Stimulated activated CD4-positive, alpha-beta T cell treated with anti-CD3 and anti-CD28 coated beads, Interleukin-1b, Interleukin-23, amount 100 ng/mL, for 1 hour (primary cell): ENCODE measurements at places on chromosomes 5 and 9.
A peak's percentile ranks its signal among the peaks of the same experiment; 100 is the strongest.

DNA sequence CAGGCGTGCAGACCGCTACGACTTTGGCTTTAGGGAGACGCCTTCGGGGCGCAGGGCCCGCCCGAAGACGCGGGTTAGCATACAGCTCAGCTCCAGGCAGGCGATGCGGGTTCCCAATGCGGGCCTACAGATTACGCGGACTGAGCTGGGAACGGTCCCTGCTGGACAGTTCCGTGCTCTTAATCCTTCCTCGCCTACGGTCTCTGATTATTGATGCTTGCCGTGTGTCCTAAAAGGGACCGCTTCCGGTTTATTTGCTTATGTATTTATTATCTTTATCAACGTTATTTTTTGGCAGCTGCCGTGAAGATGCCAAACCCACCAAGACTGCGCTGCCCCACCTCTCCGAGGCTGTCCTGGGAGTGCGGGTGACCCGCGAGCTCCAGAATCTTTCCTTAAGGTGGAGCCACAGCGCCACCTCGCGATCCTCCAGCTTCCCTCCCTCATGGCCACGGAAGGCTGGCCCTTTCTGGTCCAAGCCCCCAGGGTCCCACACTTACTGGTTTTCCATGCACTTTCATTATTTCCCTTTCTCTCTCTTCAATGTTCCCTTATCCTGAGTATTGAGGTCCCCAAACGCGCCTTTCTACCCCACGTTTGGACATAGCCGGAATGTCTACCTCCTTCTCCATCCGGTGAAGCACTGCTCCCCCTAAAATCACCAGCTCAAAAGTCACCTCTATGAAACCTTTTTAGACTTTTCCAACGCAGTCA lies 7.0 kb upstream of the EBF1 start:
- DNase-seq, result peak; percentile 11

DNA sequence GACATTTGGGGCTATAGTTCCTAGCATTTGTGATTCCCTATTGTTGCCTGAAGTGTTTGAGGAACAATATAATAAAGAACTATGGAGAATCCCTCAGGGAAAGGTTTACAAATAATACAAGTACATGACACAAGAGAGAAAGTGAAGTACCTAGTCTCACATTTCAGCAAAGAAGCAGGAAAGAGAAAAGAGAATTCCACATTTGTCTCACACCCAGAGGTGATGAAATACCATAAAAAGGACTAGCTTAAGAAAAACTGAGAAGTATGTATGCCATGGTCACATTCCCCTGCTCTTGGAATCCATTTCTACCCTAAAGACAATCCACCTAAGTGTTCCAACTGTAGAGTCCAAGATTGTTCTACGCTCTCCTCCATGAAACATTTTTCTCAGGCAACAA lies 79.0 kb upstream of the TARS1 start:
- DNase-seq, result no peak

DNA sequence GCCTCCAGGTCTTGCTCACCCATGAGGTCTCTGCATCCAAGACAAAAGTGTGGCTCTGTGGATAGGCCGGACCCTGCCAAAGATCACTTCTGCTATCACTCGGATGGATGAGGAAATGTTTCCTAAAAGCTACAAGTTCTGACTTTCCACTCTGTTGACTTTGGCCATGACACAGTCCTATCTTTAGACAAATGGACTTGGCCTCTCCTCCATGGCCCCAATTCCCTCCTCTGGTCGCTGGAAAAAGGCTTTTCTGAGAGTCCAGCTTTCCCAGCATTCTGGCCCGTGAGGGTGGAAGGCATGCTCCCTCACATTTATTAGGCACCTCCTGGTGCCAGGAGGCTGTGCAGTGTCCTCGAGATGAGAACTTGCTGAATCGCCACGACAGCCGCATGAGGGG lies 83.1 kb downstream of the COL27A1 start:
- no peak for DNase-seq

GRCh38 chr5:73354406-73354805 lies 94.2 kb downstream of the FOXD1 start:
- DNase-seq, result no peak

DNA sequence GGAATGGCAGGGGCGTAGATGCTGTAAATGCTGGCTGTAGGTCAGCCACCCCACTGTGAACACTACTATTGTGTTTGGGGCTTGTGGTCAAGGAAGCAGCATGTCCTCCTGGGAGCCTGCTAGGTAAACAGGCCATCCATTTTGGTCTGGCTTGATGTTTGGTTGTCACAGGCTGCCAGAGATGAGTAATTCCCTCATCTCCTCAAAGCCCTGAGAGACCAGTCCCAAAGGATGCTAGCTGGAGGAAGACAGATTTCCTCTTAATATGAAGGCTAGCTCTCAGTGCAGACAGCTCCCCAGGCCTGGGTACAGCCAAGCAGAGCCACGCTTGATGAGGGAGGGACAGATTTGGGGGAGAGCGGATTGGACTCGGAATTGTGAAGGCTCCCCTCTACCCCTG lies 72.5 kb upstream of the MAP1B start:
- no peak for DNase-seq

GRCh38 chr9:105656131-105656921 lies 5.9 kb upstream of the TAL2 start:
- DNase-seq, result no peak

- no peak for DNase-seq
Observed at GRCh38 chr9:137611623-137612609, 6.4 kb downstream of the ARRDC1 start.

DNA sequence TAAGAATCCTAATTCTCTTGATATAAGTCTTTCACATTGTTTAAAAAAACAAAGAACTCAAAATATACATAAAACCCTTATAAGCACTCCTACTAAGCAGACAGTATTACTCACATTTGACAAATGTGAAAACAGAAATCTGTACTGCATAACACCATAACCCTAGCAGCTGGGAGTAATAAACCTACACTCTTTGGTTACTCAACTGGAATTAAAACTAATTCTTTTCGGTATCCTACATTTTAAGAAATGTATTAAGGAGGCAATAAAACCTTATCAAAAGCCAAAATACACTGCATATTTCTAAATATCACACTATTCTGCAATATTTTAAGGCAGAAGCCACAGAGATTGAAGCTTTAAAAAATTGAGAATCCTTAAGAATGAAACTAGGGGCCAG lies 6.8 kb downstream of the AUH start:
- no peak for DNase-seq

GRCh38 chr5:26579712-26580111 lies 458.7 kb downstream of the CDH9 start:
- no peak for DNase-seq

DNA sequence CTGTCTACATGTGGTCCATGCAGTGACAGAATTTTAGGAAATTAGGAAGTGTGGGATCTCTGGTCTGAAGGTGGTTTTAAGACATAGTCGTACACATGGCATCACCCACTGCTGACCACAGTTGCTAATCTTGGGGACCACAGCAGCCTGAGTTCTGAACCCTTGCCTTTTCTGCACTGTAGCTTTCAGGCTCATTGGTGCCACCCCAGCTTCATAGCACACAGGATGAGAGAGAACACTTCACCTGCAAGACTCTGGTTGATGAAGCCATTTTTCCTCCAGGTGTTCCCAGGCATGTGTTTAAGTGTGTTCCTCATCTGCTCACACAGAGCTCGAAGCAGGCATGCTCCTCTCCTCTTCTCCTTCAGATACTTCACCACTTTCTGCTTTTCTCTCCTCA lies 68.2 kb upstream of the S1PR3 start:
- no peak for DNase-seq

DNA sequence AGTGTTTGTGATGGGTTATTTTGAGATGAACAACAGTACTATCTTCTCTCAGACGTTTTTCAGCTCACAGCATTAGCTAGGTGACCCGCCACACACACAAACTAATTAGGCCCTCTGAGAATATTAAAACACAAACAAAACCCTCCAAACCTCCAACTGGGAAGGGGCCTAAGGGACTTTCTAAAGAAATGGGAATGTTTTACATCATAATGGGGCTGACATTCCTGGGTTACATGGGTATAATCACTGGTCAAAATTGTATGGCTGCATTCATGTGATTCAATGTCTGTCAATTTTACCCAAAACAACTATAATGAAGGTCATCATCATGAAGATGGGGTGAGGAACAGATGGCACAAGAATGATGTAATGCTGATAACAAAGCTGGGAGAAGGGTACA lies 59.6 kb downstream of the SPTLC1 start:
- no peak for DNase-seq

GRCh38 chr5:104095527-104095926 lies 532.9 kb upstream of the NUDT12 start:
- DNase-seq, result no peak

DNA sequence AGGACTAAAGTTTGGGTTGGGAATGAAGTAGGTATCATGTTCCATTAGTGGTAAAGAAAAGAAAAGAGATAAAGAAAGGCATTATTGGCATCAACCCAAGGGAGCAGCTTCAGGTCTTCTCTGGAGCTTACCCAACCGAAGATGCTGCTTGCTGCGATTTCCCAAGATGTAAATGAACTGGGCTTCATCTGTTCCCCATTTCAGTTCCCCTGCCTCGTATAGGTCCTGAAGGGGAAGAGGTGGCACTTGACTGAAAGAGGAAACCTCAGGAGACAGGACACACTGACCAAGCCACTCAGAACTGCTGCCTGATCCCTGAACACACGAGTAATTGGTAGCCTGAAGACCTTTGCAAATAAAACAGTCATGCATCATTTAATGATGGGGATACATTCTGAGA lies 24.6 kb downstream of the ANXA6 start:
- DNase-seq, result no peak

DNA sequence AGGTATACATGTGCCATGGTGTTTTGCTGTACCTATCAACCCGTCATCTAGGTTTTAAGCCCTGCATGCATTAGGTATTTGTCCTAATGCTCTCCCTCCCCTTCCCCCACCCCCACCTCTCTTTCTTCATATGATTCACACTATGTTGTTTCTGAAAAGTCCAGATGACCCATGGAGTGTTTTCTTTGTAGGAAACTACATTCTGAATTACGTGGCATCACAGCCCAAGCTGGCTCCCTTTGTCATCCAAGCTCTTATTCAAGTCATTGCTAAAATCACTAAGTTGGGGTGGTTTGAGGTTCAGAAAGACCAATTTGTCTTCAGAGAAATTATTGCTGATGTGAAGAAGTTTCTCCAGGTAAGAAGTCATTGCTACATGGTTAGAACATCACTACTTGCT lies 30.4 kb downstream of the RANBP17 start:
- no peak for DNase-seq

DNA sequence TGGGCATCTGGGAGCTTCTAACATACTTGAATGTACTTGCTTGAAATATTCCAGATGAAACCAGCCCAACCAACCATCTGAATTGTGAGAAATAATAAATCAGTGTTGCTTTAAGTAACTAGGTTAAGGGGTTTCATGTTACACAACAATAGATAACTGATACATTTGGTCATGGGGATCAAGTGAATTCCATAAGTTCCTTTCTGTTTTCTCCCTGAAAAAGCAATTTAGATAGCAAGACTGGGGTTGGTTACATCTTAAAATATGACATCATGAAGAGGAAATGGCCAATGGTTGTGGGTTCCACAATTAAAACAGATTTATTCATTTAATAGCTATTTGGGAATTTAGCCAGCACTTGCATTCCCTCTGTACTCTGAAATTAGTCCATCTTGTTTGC lies 559.7 kb downstream of the TLR4 start:
- no peak for DNase-seq

DNA sequence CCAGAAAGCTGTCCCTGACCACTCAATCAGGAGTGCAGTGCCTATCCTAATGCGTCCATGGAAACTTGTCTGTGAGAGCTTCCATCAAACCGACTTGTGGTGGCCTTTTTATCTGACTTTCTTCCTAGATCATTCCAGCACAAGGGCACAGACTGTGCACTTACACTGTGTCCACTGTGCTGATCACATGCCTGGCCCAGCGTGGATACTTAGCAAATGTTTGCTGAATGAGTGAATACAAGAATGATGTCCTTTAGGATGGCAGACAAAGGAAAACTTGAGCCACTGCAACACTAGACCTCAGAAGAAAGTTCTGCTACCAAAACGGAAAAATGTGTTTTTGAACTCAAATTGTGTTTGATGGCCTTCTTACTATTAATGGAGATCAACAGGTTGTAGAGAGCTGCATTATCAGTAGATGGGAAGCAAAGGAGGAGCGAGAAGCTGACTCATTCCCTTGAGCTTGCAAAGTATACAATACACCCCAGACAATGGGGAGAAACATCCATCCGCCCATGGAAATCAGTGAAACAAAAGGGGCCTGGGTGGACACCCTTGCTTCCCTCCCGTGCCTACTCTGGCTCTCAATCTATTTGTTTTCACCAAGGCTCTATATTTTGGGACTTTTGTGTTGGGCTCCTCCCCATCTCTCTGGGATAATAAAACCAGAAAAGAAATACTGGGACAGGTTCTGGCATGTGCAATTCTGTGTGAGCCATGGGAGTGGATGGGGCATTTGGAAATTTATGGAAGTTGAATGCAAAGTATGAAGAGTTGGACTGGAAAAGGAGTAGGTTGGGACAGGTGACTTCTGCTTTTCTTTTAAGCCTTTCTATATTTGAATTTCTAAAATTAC lies 76.2 kb upstream of the ZFAND5 start:
- no peak for DNase-seq

- DNase-seq, result no peak
Observed at GRCh38 chr9:115114546-115114945, 3.4 kb downstream of the TNC start.

GRCh38 chr5:111999286-111999685 lies 242.3 kb upstream of the NREP start:
- DNase-seq, result no peak

GRCh38 chr9:127555840-127556820 lies 55.9 kb upstream of the STXBP1 start:
- no peak for DNase-seq

DNA sequence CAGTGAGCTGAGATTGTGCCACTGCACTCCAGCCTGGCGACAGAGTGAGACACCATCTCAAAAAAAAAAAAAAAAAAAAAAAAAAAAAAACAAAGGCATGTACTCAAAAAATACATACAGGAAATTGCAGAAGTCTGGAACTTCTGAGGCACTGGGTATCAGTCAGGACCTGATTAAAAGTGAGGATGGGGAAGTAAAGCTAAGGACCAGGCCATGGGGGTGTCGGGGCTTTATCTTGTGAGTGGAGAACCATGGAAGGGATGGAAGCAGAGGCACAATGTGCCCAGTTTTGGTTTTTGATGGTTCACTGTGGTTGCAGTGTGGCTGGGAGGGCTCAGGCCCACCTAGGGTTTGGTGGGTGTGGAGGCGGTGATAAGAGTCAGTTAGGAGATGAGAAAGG lies 212.7 kb upstream of the PIK3R1 start:
- DNase-seq, result no peak

- DNase-seq, result no peak
Observed at GRCh38 chr9:107485458-107486043, 4.0 kb downstream of the KLF4 start.

- DNase-seq, result no peak
Observed at GRCh38 chr9:105007143-105007542, 79.2 kb upstream of the ABCA1 start.

GRCh38 chr5:156147261-156147943 lies 179.6 kb upstream of the SGCD start:
- no peak for DNase-seq

DNA sequence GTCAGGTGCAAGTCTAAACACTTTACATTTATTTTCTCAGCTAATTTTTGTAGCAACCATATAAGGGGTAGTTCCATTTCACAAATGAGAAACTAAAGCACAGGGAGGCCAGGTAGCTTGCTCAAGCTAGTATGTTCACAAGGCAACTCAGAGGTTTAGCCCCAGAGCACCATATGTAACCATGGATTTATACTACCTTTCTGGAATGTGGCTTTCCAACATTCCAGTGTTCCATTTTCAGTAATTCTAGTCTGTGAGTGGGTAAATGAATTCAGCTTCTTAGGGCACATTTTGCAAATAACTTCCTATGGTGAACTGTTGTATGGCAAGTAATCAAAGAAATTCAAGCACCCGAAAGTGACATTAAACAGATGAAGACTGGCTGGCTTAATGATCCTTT lies 25.0 kb upstream of the CAST start:
- no peak for DNase-seq
